ENCODE measurements at places on chromosomes 16 and 17. TPM values are rescaled to one million over a fixed set of nuclear protein-coding genes. Genes with fewer than 3 reads are reported as not detected.

GRCh38 chr17:57654040-57654775 is 90.9 kb downstream of the CCDC182 start:
- H3K27me3 ChIP-seq: no peaks in the 10 kb centered on the region
- H3K4me1 ChIP-seq: peaks cover 2% of the 10 kb centered on the region
- DNase-seq: no peak
- H3K27ac ChIP-seq: no peak overlapping the region
- H3K36me3 ChIP-seq: no peaks in the 10 kb centered on the region
- no peak overlapping the region for H3K4me3 ChIP-seq

DNA sequence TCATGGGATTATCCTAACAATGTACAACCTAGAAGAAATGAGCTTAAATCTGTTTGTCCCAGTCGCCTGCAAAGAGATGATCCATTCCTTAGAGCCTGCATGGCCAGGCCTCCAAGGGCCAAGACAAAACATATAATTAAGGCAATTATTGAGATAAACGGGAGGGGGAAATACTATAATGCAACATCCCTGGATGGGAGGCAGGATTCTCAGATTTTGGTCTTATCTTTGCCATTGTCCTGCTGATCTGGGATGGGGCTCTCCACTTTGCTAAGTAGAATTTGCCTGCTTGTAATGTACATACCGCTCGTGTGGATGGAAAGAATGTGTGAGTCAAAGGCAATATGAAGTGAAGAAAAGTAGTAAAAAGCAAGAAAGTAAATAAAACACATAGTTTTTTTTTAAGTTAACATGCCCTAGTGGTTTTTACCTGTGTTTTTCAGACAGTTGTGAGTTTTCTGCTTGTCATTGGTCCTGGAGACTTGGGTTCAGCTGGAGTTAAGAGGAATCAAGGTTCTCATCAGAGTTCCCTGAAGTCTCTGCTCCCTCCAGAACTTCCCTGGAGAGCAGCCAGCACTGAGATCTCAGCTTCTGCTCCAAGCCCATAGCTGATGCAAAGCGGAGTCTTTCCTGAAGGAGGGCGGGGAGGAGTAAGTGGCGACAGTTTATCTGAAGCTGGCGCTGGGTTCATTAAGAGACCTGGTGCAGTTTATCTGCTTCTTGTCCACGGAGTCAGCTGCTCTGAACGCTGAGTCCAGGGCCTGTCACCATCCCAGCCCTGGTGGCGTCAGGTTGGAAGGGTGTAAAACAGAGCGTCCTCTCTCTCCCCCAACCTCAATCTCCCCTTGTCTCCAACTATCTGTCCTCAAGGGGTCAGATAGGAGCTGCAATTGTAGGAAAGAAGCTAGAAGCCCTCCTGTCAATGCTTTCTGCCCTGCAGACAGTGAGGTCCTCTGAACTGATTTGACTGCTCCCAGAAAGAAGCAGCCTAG is 30.1 kb downstream of the HOXB1 start:
- no peaks in the 10 kb centered on the region for H3K36me3 ChIP-seq
- no peaks in the 10 kb centered on the region for H3K4me1 ChIP-seq
- H3K27me3 ChIP-seq: no peaks in the 10 kb centered on the region
- H3K27ac ChIP-seq: no peak overlapping the region

DNA sequence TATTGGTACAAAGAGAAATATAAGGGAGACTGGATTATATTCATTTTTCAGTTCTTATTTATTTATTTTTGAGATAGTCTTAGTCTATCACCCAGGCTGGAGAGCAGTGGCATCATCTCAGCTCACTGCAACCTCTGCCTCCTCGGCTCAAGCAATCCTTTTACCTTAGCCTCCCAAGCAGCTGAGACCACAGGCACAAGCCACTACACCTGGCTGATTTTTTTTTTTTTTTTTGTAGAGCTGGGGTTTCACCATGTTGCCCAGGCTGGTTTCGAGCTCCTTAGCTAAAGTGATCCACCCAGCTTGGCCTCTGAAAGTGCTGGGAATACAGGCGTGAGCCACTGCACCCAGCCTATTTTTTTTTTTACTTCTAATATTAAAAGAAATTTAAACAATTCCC is 40.1 kb upstream of the USP7 start:
- no peaks in the 10 kb centered on the region for H3K36me3 ChIP-seq
- no peak overlapping the region for H3K4me3 ChIP-seq
- no peaks in the 10 kb centered on the region for H3K27me3 ChIP-seq
- H3K27ac ChIP-seq: no peak overlapping the region
- H3K4me1 ChIP-seq: peaks cover 2% of the 10 kb centered on the region

GRCh38 chr17:63774969-63775265 is 947 bp downstream of the DDX42 start:
- H3K27ac ChIP-seq: peak overlapping the region; percentile 96
- peak overlapping the region; percentile 68 for H3K4me3 ChIP-seq
- no peaks in the 10 kb centered on the region for H3K27me3 ChIP-seq
- H3K4me1 ChIP-seq: peaks cover 3% of the 10 kb centered on the region
- no peaks in the 10 kb centered on the region for H3K36me3 ChIP-seq

Gene TEX14
- total RNA-seq: 0.24 TPM

Gene MYH8
- total RNA-seq: not detected

Gene TBC1D28
- not detected for total RNA-seq

Gene KRTAP9-4
- total RNA-seq: not detected

Data from ovary (tissue), 10 donors.